ENCODE measurements at places on chromosomes 5 and 9.

DNA sequence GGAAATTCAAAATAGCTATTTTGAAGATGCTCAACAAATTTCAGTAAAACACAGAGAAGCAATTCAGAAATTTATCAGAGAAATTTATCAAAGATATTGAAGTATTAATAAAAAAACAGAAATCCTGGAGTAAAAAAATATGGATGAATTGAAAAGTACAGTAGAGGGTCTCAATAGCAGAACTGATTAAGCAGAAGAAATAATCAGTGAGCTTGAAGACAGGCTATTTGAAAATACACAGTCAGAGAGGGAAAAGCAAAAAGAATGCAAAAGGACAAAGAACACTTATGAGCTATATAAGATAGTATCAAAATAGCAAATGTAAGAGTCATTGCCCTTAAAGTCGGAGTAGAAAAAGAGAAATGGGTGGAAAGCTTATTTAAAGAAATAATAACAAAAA, 107.9 kb upstream of the PPP2R2B start:
- no peak for DNase-seq

DNA sequence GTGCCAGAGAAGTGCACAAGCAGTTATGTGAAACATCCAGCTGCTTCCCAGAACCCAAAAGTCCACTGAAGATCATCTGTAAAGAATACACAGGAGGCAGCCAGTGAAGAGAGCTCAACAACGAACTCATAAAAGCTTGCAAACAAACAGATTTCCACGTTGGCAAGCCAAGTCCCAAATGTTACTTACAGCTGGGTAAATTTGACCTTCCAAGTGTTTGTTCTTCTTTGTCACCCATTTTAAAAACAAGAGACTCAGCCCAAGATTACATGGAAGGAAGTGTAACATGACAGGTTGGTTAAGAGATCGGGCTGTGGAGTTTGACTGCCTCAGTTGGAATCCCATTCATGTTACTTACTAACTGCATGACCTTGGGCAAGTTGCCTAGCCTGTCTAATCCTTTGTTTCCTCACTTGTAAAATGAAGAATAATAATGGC, 174.9 kb upstream of the PAPPA start:
- no peak for DNase-seq

GRCh38 chr5:115372146-115372545, 75.7 kb upstream of the CCDC112 start:
- DNase-seq: no peak

- no peak for DNase-seq
Measured at GRCh38 chr5:137622850-137623249, 113.0 kb downstream of the KLHL3 start.

GRCh38 chr5:142432961-142433360, 108.1 kb upstream of the SPRY4 start:
- no peak for DNase-seq
